ENCODE measurements at places on chromosomes 1 and 21.

GRCh38 chr1:226572325-226572726, 23.8 kb downstream of the STUM start:
- DNase-seq = no peak

DNA sequence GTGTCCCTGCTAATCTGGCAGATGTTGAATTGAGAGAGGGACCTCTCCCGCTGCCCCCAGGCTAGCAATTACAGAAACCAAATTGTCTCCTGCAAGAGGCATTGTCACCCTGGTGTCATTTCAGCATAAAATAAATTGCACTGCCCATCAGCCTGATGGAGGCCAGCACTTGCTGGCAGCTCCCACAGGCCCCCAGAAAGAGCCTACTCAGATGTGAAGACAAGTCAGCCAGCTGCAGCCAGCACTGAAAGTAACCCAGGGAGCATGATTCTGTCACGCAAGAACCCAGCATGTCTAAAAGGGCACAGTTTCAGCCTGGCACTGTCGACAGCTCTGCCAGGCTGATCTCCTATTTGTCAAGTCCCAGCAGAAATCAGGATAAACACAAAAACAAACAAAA, 110.3 kb upstream of the CTTNBP2NL start:
- DNase-seq = no peak

- no peak for DNase-seq
These were observed 101.3 kb upstream of the USP24 start for GRCh38 chr1:55316502-55316901.

DNA sequence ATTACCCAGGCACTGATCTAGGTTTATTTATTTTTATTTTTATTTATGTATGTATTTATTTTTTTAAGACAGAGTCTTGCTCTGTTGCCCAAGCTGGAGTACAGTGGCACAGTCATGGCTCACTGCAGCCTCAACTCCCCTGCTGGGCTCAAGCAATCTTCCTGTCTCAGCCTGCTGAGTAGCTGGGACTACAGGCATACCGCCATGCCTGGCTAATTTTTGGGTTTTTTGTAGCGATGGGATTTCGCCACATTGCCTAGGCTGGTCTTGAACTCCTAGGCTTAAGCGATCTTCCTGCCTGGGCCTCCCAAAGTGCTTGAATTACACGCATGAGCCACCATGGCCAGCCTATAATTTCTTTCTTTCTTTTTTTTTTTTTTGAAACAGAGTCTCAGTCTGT, 9.4 kb downstream of the PHACTR4 start:
- DNase-seq = no peak

GRCh38 chr1:86018283-86018923, 138.2 kb downstream of the COL24A1 start:
- DNase-seq = no peak

GRCh38 chr21:16427587-16428087, 697.9 kb downstream of the USP25 start:
- DNase-seq = no peak

DNA sequence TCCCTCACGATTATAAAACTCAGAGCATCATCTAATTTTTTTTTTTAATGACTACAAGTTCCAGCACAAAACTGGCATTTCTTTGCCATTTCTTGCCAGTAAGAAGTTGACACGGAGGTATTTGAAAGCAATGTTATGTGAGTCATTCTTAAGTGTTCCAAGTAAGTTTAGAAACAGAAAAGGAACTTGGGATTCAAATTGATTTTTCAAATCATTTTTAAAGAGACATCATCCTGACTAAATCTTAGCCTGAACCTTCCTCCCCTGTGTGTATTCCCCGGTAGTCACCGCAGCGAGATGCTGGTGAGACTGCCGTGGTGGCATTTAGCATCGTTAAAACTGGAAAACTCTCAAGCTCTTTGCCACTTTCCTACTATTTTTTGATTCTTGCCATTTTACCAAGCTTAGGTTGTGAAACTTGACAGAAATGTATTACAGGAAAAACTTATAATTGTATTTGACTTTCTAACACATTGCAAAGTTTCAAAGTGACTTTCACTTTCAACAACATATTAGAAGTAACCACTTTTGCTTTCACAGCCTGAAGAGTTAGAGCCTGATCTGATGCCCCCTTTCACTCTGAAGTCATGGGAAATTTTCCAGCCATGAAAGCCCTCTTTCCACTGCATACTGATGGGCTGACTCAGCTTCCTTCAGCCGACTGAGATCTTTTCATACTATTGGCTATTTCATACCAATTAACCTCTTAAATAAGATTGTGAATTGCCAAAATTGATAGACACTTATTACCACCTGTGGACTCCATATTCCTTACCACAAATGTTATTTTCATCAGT, 61.4 kb downstream of the OLFML2B start:
- DNase-seq = peak; percentile 26

DNA sequence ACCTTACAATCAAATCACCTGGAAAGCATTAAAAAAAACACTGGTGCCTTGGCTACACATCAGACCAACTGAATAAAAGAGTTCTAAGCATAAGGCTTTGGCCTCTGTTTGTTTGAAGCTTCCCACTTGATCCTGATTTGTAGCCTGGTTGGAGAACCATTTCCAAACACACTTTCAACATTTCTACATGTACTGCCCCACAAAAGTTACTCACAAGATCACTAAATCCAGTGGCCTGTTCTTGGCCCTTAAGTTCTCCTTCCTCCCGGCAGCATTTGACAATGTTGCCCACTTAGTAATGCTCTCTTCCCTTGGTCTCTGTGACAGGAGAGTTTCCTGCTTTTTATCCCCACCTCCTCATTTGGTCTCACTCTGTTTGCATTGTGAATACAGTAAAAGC, 11.8 kb downstream of the GAS5 start:
- DNase-seq = no peak

GRCh38 chr21:34967509-34968289, 81.4 kb downstream of the RUNX1 start:
- DNase-seq = no peak

DNA sequence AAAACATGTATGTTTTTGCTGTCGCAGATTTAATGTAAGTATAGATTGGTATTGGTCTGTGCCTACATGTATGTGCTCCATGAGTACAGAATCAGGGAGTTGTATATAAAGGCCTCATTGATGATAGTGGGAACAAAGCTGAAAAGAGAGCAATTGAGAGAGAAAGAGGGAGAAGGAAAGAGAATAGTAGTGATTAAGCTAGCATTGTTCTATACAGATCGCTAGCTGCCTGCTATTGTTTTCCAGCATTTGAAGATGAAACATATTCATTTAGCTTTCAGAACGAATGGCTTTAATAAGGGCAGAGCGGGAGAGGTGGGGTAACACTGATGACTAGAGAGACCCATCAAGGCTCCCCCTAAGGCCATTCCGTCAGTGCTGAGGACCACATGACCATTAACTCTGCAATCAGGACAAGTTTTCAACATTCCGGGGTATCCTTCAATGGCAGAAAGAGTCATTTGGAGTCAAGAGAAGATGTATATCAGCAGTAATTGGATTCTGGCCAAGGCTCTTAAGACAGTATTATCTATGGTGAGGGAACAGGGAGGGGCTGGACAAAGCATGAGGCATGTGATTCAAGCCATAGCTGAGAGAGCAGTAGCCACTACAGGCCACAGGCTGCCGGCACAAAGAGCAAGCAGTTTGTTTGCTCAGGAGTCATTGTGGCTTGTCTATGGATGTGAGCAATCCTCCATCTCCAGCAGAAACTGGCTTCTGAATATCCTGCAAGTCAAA, 176.5 kb downstream of the PBX1 start:
- DNase-seq = no peak

GRCh38 chr1:17278996-17279830, 28.8 kb upstream of the PADI4 start:
- DNase-seq = no peak

- no peak for DNase-seq
These were observed 20.9 kb downstream of the RNF187 start for GRCh38 chr1:228507961-228508652.

GRCh38 chr1:43531107-43531905, 623 bp downstream of the PTPRF start:
- DNase-seq = no peak

DNA sequence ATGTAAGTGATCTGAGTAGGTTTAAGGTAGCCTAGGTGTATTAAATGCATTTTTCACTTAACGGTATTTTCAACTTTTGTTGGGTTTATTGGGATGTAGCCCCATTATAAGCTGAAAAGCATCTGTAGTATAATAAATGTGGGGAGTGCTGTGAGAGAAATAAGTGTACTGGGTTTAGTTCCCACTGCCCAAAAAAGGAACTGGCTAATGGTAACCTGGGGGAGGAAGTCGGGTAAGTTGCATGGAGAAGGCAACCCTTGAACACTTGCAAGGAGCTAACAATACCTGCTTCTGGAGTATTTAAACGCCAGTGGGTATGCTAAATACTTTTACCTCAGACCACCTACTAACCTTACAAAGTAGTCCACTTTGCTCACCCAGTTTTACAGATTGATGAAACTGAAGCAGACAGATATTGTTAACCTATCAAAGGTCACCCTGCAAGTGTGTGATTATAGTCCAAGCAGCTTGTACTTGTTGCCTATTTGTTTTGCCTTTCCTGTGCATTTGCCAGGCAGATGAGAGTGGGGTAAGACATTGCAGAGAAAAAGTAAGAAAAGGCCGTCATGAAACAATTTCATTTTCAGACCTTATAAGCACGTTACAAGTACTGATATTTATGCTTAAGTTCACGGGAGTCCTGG, 7.6 kb upstream of the SHISA4 start:
- no peak for DNase-seq

- no peak for DNase-seq
These were observed 16.4 kb downstream of the ALDH4A1 start for GRCh38 chr1:18886003-18886335.

DNA sequence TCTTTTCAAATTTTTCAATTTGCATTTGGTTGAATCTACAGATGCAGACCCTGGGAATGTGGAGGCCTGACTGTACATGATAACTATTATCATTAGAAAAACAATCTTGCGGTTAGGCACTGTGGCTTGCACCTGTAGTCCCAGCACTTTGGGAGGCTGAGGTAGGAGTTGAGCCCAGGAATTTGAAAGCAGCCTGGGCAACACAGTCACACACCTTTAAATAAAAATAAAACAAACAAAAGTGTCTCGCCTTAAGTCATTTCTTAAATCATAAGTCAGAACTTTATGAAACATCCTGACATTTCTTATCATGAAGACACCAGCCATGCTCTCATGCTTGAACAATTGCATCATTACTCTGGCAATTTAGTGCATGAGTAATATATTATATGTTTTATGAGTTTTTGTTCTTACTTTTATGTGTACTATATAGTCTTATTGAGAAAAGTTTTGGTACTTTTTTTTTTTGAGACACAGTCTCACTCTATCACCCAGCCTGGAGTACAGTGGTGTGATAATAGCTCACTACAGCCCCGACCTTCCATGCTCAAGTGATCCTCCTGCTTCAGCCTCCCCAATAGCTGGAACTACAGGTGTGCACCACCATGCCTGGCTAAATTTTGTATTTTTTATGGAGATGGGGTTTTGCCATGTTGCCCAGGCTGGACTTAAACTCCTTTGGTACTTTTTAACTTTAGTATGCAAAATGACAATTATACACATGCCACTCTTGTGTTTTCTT, 7.8 kb downstream of the TBX19 start:
- DNase-seq = no peak

DNA sequence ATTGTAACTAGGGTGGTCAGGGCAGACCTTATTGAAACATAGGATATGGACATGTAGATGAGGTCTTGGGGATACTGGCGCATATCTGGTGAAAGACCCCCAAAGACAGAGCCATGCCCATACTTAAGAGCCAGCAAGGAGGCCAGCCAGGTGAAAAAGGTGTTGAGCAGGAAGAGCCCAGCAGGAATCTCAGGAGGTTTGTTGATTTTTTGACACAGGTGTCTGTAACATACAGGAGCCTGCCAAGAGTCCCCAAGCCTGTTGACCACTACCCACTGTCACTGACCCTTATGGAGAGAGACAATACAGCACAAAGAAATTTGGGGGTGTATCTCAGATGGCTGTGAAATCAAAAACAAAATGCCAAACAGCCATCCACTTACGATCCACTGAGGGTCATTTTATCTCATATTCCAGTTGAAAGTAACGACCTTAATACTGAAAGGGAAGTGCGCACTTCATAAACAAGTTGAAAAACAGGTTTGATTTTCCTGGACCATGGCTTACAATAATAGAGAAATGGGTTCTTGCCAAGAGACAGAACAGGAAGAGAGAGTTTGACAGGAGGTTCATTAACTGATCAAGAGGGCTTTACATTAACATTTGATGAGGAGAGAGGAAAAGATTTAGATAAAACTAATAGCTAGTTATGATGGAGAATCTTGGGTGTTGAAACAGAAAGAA, 163.6 kb downstream of the GLUL start:
- no peak for DNase-seq

DNA sequence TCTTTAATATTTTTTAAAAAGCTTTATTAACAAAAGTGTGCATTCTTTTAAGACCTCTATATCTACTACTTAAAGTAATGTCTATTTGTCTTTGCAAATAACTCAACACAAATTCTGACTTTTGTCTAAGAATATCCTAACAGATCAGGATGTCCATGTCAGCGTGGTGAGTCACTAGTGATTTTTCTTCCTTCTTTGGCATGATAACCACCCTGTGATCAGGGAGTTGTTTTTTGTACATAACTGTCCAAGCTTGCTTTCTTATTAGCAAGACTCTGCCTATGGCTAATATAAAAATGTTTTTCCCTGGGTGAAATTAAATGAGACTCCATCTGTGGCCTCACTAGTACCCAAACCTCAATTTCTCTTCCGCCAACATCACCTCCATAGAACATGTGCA, 688.9 kb upstream of the ADGRL2 start:
- DNase-seq = no peak

- no peak for DNase-seq
These were observed 30.9 kb downstream of the UTP25 start for GRCh38 chr1:209858561-209859103.

DNA sequence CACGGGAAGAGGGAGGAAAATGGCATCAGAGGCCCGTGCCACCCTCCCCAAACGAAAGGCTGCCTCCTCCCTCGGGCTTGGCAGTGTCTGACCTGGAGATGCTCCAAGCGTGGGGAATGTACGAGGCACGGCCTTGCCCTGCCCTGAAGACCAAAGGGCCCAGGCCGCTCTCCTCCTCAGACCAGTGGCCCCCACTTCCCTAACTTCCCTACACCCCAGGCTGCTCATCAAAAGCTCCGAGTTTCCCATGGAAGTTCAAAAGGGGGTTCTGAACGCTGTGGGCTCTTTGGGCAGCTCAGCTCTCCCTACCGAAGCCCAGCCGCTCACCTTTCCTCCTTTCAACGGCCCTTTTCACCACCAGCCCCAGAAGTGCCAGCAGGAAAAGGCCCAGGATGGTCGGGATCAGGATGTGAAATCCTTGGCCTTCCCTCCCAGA, 11.8 kb downstream of the FCMR start:
- no peak for DNase-seq

- DNase-seq = no peak
These were observed 14.7 kb upstream of the GSTM4 start for GRCh38 chr1:109641078-109641740.
